ENCODE measurements at places on chromosomes 4 and X.

DNA sequence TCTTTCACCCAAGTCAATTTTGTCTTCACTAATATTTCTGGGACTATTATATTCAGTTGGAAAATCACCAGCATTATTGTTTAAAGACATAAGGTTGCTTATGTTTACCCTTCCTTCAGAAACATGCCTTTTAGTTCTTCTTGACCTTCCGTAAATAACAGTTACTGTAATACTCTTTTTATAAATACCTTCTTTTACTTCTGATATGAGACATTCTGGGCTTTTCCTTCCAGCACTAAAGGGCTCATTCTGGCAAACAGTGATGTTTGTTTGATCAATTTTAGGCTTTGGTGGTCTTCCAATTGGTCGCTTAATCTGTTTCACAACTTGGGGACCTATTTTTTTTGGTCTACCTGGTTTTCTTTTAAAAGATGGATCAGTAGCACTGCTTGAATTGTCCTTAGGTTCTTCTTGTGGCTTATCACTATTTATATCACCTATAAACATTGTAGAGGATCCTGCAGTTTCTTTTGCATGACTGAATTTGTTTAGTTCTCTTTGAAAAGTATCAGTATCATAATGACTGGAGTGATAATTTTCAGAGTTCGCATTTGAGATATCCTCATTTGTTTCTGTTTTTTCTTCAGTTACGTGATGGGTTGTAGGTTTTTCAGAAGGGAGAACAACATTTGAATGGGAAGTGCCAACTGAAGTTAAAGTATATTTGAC lies 64.8 kb downstream of the NCAPG start:
- DNase-seq = no peak

DNA sequence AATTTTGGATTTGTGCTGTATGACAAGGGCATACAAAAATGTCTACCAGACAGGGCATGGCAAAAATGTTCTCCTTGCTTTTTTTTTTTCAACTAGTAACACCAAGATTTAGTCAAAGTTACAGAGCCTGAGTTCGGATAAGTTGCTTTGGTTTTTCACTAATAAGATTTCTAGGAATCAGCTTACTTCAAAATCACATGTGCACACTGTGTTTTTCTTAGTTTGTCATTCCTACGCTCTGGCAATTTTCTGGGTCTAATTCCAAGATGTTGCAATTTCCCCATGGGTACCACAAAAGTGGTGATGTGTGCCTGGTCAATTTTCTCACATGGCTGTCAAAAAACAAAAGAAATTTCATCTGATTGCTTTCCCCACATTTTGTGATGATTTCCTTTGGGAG lies 6.3 kb downstream of the C1QTNF7 start:
- DNase-seq = no peak

- peak; percentile 41 for DNase-seq
Observed at GRCh38 chr4:169663831-169664230, 43.5 kb downstream of the CLCN3 start.

GRCh38 chr4:4659871-4660651 lies 118.2 kb upstream of the STX18 start:
- DNase-seq = no peak

DNA sequence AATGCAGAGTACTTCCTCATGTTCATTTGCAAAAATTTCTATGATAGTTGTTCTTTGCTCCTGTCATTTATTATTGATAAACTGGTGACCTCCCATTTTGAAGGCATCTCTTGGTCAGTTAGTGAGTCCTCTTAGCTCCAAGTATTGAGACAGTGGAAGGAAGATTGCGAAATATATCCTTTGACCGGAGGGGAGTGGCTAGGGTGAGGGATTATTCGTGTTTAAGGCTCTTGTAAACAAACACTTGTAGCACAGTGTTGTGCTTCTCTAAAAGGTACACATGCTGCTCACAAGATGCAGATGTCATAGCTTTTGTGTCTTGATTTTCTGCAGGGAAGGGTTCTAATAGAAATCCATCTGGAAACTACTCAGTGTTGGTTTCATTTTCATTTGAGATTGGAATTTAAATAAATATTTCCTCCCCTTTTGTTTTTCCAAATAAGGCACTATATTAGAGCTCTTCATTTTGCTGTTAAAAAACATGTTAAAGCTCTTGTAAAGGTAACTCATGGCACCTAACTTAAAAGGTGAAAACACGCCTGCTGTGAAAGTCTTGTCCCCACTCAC lies 21.8 kb downstream of the TXLNG start:
- no peak for DNase-seq

DNA sequence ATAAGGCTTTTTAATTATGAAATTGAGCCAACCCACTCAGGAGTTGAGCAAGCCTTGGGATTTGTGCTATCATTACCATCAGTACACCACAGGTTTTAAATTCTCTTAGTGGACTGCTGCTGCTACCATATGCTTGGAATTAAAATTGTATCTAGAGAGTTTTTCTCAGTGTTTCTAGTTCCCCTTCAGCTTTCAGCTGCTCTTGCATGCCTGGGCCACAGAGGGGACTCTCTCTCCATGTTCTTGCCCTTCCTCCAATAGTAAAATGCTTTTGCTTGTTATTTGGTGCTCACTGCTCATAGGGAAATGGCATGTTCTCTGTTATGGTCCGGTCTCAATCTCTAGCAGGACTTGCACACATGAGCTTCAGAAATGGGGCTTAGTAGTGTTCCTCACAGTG lies 101.9 kb downstream of the IGSF1 start:
- DNase-seq = no peak

- no peak for DNase-seq
Observed at GRCh38 chr4:25767877-25768725, 94.7 kb downstream of the SEL1L3 start.

DNA sequence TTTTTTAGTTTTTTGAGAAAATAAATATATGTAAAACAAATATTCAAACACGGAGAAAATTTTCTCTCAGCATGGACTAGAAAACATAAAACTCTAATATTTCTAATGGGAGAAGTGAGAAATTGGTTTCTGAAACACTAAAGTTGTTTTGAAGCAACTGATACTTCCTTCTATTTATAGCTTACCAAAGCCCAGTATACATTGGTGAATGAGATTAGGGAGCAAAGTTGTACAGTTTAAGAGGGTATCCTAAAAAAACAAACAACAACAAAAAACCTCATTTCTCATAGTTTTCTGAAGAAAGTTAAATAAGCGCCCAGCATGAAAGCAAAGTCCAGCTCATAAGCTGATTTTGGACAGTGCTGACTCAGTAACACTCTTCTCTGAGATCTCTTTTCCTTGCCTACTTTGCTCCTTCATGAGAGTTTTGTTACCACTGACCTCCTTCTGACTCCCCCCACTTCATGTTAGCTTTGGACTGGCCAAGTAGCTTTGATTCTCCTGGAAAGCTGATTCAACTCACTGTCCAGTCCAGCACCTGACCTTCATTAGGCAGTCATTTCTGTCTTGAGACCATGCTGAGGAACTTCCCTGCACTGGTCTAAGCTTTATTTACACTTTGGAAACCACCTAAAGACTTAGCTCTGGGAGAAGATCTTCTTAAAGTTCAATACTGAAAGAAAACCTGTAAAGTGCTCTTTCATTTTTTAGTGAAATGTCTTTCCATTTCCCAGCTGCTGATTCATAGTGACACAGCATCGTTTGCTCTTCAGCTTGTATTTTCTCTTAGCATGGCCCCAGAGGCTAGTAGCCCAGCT lies 21.8 kb upstream of the P2RY10 start:
- DNase-seq = no peak

DNA sequence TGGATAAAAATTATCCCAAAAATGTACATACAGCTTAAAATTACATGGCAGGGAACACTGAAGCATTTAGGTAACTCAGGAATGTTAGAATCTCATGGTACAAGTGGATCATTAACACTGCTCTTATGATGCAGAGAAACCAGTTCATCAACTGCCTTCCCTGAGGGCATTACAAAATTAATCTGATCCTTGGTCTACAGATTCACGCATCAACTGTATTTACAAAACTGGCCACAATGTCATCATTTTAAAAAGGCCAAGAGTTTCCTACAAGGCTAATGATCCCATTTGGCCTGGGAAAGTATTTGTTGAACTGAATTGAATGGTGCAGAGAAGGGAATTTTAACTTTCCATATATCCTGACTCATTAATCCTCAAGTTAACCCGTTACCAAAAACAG lies 84.6 kb downstream of the TSPAN5 start:
- no peak for DNase-seq

GRCh38 chrX:115311601-115312001 lies 22.1 kb downstream of the LUZP4 start:
- no peak for DNase-seq

DNA sequence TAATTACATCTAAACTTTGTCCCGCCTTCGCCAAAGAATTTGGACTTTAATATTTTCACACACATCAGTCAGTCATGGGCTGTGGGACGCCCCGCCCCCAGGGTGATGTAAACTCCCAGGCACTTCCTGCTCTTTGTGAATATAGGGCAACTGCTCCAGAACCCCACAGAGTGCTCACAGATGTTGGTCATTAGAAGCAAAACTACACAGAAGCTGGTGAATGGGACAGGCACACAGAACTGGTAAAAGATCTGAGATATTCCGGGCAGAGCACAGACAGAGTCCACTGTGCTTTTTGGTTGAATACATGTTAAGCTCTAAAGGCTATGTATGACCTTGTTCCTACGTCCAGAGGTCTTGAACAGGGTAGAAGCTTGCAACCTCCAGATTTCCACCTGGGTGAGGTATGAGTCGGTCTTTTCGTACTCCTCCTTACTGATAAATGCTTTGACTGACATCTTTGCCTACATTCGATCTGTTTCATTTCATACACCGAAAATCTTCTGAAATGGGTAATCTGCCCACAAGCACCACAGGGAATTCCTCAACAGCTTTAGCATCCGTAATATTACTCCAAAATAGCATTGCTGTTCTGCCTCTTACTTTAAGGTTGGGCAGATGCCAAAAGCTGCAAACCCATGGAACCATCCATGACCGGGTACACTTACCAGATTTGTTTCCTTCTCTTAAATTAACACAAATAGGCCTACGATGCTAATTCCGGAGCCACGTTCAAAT lies 144.6 kb downstream of the AMELX start:
- no peak for DNase-seq

DNA sequence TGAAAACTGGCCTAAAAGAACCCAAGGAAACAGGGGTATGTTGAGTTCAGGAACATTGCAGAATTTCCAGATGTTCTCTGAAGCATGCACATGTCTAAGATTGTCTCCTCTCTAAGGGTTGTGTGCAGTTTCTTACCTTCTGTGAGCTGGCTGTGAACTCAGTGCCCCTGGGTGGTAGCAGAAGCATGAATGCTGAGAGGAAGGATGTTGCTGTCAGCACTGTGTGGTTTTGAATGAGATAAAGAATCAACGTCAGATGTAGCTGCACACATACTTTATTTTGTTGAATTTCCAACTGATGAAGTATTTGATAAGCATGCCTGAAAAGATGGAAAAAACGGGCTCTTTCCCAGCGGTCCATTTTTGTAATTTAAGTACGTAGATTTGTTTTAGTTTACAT lies 23.8 kb upstream of the CD38 start:
- DNase-seq = no peak

- DNase-seq = no peak
Observed at GRCh38 chrX:2243913-2244460, 256.8 kb downstream of the DHRSX start.

GRCh38 chrX:23327104-23327503 lies 7.5 kb upstream of the PTCHD1 start:
- DNase-seq = no peak

DNA sequence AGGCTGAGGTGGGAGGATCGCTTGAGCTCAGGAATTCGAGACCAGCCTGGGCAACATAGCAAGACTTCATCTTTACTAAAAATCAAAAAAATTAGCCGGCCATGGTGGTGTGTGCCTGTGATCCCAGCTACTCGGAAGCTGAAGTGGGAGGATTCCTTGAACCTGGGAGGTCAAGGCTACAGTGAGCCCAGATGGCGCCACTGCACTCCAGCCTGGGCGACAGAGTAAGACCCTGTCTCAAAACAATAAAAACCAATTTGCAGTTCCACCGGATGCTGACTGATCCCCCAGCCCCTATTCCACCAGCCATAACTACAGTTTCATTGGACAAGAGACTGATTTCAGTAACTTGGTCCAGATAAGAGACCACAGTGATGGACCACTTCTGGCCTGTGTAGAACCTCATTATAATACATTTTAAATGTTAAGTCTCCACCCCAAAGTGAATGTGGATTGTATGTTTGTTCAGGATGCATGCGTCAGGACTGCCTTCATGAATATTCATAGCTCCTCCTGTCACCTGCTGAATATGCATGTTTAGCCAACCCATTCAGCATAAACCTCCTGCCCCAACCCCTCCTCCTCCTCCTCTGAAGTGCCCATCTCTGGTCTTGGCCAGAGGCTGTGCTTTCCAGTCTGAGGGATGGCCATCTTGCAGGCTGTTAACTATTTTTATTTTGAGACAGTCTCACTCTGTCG lies 2.3 kb upstream of the SLBP start:
- DNase-seq = no peak

DNA sequence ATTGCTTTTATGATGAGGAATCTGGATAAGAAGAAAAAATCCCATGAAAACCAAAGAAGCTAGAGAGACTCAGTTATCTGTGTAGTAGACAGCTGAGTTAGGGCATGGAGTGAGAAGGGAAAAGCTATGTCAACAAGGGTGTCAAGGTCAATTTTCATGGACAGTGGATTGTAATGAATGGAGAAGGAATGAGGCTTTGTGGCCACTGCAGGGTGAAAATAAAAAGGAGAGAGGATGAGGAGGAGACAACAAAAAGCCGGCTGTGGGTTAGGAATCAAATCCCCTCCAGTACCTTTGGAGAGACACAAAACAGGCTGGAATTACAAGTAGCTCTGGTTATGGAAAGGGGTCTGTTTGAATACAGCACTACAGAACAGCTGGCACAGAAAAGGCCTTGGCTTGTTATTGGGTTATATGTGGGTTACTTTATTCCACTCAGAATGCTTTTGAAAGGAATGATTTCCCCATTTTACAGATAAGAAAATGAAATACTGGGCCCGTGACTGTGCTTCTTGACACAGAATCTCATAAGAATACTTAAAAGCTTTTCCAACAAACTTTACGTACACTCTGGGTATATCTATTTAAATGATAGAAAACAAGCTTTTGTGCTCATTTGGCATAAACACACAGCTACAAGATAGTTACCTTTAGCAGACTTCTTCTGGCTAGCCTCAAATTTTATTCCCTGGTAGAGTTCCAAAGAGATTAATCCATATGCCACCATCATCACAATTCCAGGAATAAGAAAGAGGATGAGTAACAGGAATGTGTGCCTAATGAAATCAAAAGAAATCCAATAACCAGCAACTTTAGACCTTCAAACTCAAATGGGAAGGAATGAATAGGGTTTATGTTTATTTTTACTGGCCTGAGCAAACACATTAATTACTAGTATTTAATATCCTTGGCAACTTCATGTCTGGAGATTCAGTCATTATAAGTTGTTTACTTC lies 7.5 kb downstream of the CCKAR start:
- no peak for DNase-seq

All from NCI-H1048 (cell line).